Esophagus muscularis mucosa (tissue), 4 donors: ENCODE measurements at places on chromosomes 12 and 14. TPM values are rescaled to one million over a fixed set of nuclear protein-coding genes. Genes with fewer than 3 reads are reported as not detected.

ADAMTS20 gene
- not detected for total RNA-seq

GRCh38 chr12:40034156-40034555 is 71.7 kb downstream of the SLC2A13 start:
- no peak for DNase-seq
- H3K4me1 ChIP-seq = peaks cover 30% of the 10 kb centered on the region
- no peaks in the 10 kb centered on the region for H3K27me3 ChIP-seq
- no peak overlapping the region for H3K27ac ChIP-seq

DNA sequence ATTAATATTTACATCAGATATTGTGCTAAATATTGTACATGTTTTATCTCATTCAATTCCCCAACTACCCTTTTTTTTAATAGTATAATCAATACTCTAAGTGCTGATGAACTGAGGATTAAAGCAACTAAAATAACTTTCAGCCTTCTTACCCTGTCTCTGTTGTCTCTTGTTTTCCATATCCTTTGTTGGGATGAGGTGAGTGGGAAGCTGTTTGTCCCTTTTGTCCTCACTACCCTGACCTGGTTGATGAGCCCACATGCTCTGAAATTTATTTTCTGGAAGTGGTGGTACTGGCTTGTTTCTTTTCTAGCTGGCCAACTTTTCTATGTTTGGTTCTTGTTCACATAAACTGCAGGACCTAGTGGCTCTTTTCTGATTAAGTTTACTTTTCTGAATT is 9.6 kb upstream of the ART4 start:
- H3K4me1 ChIP-seq = no peaks in the 10 kb centered on the region
- DNase-seq = no peak
- H3K27ac ChIP-seq = no peak overlapping the region
- H3K27me3 ChIP-seq = no peaks in the 10 kb centered on the region
- no peak overlapping the region for H3K4me3 ChIP-seq
- no peaks in the 10 kb centered on the region for H3K36me3 ChIP-seq

GRCh38 chr12:45402288-45402687 is 186.4 kb downstream of the ANO6 start:
- H3K27ac ChIP-seq = no peak overlapping the region
- DNase-seq = no peak
- H3K36me3 ChIP-seq = peaks cover 11% of the 10 kb centered on the region
